ENCODE measurements at places on chromosomes 4 and X.

DNA sequence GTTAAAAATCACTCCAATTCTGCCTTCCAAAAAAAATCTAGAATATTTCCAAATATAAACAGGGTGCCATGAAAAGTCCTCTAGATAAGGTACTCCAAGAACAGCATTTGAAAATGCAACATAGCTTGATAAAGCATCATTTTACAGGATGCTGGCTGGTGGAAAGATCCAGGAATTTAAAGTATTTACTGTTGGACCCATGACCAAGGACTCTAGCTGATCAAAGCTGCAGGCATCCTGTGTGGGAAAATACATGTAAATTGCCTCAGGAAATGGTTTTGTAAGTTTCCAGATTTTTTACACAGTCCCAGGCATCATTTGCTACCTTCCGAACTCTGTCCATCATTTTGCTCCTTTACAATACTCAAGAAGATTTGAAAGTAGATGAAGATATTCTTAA, 164.4 kb downstream of the GRIA3 start:
- no peak for DNase-seq

- no peak for DNase-seq
Observed at GRCh38 chr4:180571516-180572055, 1671.6 kb upstream of the TENM3 start.

DNA sequence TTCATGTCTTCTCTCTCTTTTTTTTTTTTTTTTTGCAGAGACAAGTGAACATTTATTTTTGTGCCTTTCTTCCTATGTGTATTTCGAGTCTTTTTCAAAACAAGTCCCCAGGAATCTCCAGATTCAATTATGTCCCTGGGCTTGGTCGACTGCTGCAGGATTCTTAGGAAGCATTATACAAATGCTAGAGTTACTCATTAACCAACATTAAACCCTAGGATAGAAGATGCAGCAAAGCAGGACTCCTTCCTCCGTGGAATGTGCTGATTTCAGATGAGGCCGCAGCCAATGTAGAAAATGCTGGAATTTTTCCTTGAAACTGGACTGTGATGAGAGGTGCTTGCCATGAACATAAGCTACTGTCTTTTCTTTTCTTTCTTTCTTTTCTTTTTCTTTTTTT, 3.4 kb downstream of the ZNF81 start:
- DNase-seq: no peak

DNA sequence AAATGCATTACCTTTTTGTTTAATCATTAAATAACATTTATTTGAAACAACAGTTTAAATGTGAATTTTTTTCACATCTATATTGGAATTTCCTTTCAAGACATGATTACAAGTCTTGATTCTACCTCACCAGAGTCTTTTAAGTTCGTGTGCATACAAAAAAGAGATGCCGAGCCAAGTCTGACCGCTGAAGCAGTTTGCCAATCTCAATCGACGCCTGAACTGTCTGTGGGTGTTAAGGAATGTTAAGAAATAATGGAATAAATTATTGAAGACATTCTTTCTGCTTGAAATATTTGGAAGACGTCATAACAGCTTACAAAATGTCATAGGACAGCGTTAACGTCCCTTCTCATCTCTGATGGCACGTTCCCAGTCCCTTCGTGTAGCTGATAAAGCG, 27.9 kb upstream of the TNIP3 start:
- DNase-seq: no peak

GRCh38 chr4:21304540-21304887, 604.3 kb downstream of the PACRGL start:
- no peak for DNase-seq

DNA sequence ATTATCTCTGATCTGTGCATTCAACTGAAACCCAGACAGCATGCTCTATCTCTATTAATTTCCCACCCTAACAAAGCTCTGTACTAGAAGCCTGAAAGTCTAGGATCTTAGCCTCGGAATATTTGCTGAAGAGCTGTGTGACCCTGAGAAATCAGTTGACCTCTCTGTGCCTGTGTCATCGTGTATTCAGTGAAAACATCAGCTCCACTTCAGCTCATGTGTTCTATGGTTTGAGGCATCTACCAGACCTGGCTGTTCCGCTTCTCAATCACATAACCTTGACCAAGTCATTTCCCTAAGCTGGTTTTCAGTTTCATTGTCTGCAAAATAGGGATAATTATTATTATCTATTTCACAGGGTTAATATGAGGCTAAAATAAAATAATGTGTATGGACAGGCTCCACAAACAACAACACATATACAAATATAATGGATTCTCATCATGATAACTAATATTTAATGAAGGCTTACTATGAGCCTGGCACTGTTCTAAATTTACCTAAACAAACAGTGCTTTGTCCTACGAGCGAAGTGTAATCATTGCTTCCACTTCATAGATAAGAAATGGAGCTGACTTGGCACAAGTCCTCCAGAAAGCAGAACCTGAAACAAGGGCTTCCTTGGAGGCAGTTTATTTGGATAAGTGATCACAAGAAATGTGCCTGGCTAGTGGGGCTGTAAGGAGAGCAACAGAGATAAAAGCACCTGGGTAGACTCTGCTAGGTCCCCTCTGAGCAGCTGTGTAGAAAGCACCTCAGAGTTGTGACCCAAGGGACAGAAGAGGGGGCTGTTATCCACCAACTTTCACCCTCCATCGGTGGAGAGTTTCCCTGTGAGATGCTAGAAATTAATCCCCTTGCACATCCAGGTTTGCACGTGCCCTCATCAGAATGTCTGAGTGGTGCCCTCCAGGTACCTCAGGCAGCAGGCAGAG, 356.9 kb downstream of the RAB28 start:
- no peak for DNase-seq

DNA sequence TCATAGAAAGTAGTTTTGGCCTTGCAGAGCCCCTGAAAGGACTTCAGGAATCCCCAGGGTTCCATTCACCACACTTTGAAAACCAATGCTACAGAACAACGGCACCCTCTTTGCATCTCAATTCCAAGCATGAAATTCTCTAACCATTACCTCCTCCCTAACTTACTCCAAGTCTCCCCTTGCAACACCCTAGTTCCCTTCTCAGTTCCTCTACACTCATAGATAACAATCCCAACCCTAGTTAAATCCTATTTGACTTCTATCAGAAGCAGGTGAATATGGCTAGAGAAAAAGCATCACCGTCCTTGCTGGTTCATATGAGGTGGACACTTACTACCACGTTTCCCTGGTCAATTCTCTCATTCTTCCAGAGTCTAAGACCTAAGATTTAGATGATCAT, 2.4 kb downstream of the RCHY1 start:
- DNase-seq: no peak

DNA sequence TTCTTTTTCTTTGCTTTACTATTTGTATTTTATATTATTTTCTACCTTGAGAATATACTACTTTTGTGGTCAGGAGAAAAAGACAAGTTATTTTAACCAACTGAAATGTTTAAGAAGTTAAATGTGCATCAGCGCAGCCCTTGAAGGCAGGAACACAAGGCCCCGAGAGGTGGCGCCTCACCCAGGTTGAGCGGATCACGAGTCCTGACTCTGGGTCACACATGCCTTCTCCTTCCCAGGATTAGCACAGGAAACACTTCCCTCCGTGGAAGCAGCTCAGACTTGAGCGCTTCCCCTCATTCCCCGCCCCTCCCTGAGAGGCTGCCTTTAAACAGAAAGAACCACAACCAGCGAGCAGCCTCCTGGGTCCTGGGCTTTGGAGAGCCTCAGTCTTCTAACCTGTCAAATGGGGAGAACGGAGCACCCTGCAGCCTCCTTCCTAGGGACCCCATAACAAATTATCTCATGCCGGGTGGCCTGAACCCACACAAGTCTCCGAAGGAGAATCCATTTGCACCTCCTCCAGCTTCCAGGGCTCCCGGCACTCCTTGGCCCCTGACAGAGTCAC, 217.6 kb downstream of the AFAP1 start:
- DNase-seq: no peak

DNA sequence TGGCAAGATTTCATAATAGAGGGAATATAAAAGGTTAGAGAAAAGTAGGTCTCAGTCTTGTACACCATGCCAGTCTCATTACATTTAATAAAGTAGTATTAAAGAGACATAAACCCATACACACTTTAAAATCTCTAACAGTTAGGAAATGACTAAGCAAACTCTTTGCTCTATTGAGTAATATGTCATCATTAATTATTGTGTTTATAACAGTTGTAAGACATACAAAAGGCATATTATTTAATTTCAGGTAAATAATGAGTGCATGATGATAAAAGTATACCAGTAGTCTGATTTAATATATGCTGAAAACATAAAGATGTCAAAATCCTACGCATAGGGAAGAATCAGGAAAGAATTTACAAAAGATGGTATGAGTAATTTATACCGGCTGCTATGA, 31.0 kb upstream of the FGG start:
- DNase-seq: no peak

- no peak for DNase-seq
Observed at GRCh38 chr4:171812665-171813525, at the start of gene GALNTL6. GALNTL6 (plus strand) TSS chr4:171813404.

Measured in CD4-positive, alpha-beta T cell treated with Interleukin-15 for 4 hours (primary cell).